ENCODE measurements at places on chromosomes 13 and 19. TPM values are rescaled to one million over a fixed set of nuclear protein-coding genes. Genes with fewer than 3 reads are reported as not detected.
A peak's percentile ranks its signal among the peaks of the same experiment; 100 is the strongest.

GRCh38 chr19:21698215-21698614, 69.2 kb downstream of the ZNF100 start:
- H3K4me1 ChIP-seq: no peaks in the 10 kb centered on the region
- no peaks in the 10 kb centered on the region for H3K36me3 ChIP-seq
- peak; percentile 23 for DNase-seq
- H3K4me3 ChIP-seq: no peak overlapping the region

Gene ADGRE3
- total RNA-seq: not detected

DNA sequence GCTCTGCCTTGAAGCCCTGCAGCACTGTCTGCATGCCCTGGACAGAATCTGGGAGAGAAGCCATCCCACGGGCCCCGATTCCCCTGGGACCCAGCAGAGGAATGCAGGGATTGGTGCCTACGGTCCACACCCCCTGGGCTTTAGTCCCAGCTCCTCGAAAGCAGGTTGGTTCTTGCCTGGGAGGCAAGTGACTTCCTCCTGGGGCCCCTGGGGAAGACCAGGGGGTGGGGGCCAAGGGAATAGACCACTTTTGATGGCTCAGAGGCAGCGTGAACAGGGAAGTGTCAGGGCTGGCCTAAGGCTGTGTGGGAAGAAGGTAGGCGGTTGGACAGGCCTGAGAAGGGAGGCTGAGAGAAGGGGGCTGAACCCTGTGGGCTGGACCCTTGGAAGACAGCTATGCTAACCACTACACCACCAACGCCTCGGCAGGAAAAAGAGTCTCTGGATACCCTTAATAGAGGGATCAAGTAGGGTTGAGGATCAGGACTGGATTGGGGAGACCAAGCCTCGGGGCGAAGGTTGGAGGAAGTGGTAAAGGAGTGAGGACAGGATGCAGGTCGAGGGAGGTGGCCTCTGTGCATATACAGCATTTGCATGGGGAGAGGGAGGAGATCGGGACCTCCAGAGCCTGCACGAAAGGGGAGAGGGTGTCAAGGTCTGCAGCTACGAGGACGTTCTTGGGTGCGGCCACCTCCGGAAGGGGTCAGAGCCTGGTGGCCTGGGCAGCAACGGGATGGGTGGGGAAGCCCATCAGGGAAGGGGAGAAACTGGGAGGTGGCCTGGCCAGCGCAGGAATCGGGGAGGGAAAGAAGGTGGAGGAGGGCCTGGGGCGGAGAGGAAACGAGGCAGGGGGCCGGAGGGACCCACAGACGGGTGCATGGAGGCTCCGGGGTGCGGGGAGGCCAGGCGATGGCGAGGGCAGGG, 709 bp downstream of the DPP9 start:
- no peaks in the 10 kb centered on the region for H3K27me3 ChIP-seq
- H3K4me1 ChIP-seq: peaks cover 11% of the 10 kb centered on the region
- DNase-seq: peak; percentile 31

- no peaks in the 10 kb centered on the region for H3K36me3 ChIP-seq
- DNase-seq: no peak
- H3K27ac ChIP-seq: no peak overlapping the region
- no peak overlapping the region for H3K4me3 ChIP-seq
- no peaks in the 10 kb centered on the region for H3K27me3 ChIP-seq
- no peaks in the 10 kb centered on the region for H3K4me1 ChIP-seq
Observed at GRCh38 chr13:74367193-74367592, 233.0 kb upstream of the KLF12 start.

Gene ARHGAP33
- 0.84 TPM for total RNA-seq

DNA sequence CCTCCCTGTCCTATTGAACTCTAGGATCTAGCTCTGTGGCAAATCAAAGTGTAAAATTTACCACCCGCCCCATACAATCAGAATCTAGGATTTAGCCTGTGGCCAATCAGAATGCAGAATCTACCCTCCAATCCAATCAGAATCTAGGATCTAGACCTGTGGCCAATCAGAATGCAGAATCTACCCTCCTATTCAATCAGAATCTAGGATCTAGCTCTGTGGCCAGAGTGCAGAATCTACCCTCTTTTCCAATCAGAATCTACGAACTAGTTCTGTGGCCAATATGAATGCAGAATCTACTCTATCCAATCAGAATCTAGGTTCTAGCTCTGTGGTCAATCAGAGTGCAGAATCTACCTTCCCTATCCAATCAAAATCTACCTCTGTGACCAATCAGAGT, 25.8 kb downstream of the PRKD2 start:
- peaks cover 3% of the 10 kb centered on the region for H3K36me3 ChIP-seq
- H3K4me3 ChIP-seq: no peak overlapping the region
- no peak overlapping the region for H3K27ac ChIP-seq
- no peak for DNase-seq

- H3K4me3 ChIP-seq: no peak overlapping the region
- no peak for DNase-seq
- H3K4me1 ChIP-seq: no peaks in the 10 kb centered on the region
- H3K36me3 ChIP-seq: no peaks in the 10 kb centered on the region
- H3K27me3 ChIP-seq: peaks cover 38% of the 10 kb centered on the region
- no peak overlapping the region for H3K27ac ChIP-seq
Observed at GRCh38 chr13:25469169-25469525, 97.4 kb downstream of the ATP8A2 start.

Gene PLPP2
- total RNA-seq: 9.9 TPM

Gene NLRP4
- total RNA-seq: not detected

- no peaks in the 10 kb centered on the region for H3K4me1 ChIP-seq
- H3K27me3 ChIP-seq: no peaks in the 10 kb centered on the region
- H3K36me3 ChIP-seq: no peaks in the 10 kb centered on the region
- DNase-seq: no peak
- no peak overlapping the region for H3K4me3 ChIP-seq
- no peak overlapping the region for H3K27ac ChIP-seq
Observed at GRCh38 chr19:31890230-31890629, 455.2 kb upstream of the ZNF507 start.

Gene EDNRB
- 37.2 TPM for total RNA-seq

Gene ZIK1
- 5.1 TPM for total RNA-seq

Data from hepatocyte (in vitro differentiated cells).